Activated naive CD4-positive, alpha-beta T cell treated with Interleukin-2 at 50 U/mL for 16 hours (primary cell): ENCODE measurements at places on chromosomes 12 and 14.

- no peak for DNase-seq
These were observed 381.7 kb upstream of the CCDC196 start for GRCh38 chr14:66104486-66104885.

- DNase-seq = no peak
These were observed 34.9 kb downstream of the PPHLN1 start for GRCh38 chr12:42360747-42361403.

DNA sequence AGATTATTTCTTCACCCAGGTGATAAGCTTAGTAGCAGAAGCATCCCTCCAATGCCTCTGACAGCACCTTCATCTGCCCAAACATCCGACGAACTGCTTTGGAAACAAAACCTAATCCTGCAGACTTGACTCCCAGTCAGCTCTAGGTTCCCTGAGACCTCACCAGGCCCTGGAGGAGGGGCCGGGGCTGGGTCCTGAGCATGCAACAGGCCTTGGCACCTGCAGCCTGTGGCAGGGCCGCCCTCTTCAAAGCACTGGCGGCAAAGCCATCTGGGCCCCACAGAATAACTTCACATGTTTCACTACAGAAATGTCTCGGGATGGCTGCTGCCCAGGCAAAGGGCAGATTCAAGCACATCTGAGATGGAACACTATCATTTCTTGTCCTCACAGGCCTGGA is 133.3 kb downstream of the PIWIL1 start:
- DNase-seq = no peak

DNA sequence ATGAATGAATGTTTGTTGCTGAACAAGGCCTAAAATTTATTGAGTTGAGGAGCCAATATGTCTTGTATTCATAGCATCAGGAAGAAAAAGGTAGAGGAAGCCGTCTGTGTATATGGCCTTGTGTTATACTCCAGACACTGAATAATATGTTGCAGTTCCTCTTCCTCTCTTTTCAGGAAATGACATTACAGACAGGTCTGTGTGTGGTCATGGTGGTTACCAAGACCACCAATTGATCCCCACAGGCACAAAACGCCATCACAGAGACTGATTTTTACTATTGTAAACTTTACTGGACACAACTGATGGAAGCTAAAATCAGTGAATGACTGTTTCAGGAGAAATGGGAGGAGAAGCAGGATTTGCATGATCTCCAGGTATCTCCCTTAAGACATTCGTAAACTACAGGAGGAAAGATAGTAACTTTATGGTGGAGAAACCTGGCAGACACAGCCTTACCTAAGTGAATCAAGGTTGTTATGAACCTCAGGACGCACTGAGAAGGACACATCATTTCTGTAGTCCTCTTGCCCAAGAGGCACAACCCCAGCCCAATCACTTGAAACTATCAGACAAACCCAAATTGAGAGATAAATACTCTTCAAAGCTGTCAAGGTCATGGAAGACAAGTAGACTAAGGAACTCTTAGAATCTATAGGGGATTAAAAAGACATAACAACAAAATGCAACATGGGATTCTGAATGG is 334.1 kb upstream of the RGS6 start:
- no peak for DNase-seq
